ENCODE measurements at places on chromosomes 12 and 14. TPM values are rescaled to one million over a fixed set of nuclear protein-coding genes. Genes with fewer than 3 reads are reported as not detected.

The TOGARAM1 gene
- total RNA-seq, result 22.1 TPM

The CLEC9A gene
- total RNA-seq, result not detected

The PPP4R3A gene
- total RNA-seq, result 88.0 TPM

The KRT80 gene
- total RNA-seq, result 0.17 TPM

The OR11G2 gene
- total RNA-seq, result not detected

The IFNG-AS1 gene
- total RNA-seq, result not detected

The SRRM4 gene
- not detected for total RNA-seq

The RBP5 gene
- total RNA-seq, result 0.26 TPM

The B4GALNT3 gene
- not detected for total RNA-seq

The GPRC5A gene
- total RNA-seq, result 2.3 TPM

The MMP17 gene
- total RNA-seq, result 10.8 TPM

The PSMD9 gene
- total RNA-seq, result 73.5 TPM

The PTCSC3 gene
- total RNA-seq, result not detected

The KRT82 gene
- total RNA-seq, result not detected

The ARHGEF40 gene
- total RNA-seq, result 24.7 TPM

The SMCO2 gene
- 0.26 TPM for total RNA-seq

The ADCY4 gene
- 1.3 TPM for total RNA-seq

The POP5 gene
- 25.7 TPM for total RNA-seq

The SERPINA6 gene
- not detected for total RNA-seq

The NRDE2 gene
- 9.7 TPM for total RNA-seq

The TAS2R30 gene
- 4.0 TPM for total RNA-seq

The SPTSSA gene
- total RNA-seq, result 15.9 TPM

The CNTN1 gene
- 0.26 TPM for total RNA-seq

The STON2 gene
- 52.5 TPM for total RNA-seq

The TAS2R9 gene
- total RNA-seq, result not detected

The PYM1 gene
- total RNA-seq, result 38.6 TPM

The NEUROD4 gene
- not detected for total RNA-seq

The MMP19 gene
- total RNA-seq, result 7.1 TPM

The LRTM2 gene
- not detected for total RNA-seq

The EIF2B1 gene
- total RNA-seq, result 23.1 TPM

The KCNC2 gene
- not detected for total RNA-seq

The LALBA gene
- total RNA-seq, result not detected

The DPPA3 gene
- not detected for total RNA-seq

The SOS2 gene
- 23.8 TPM for total RNA-seq

The OR4K13 gene
- not detected for total RNA-seq

The DLGAP5 gene
- total RNA-seq, result 8.1 TPM

The SLC7A7 gene
- total RNA-seq, result 6.3 TPM

The NKX2-1 gene
- total RNA-seq, result not detected

The STAT6 gene
- 103 TPM for total RNA-seq

The ATP6V1D gene
- total RNA-seq, result 95.5 TPM
